ENCODE measurements at places on chromosomes 2 and 18.

DNA sequence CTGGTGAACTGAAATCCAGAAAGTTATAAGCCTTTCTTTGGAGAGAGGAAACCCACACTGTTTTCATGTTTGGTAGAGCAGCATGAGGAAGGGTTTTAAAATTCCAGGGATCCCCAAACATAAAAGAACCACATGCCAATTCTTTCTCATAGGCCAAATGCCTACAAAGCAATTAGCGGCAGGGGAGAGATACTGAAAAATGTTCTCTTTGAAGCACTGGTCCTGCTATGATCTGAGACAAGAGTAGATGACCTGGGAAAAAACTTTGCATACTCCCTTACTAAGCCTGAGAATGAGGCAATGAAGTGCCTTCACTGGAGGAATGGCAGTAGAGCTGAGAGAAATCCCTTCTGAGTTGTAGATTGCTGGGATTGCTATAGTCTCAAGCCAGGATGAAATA lies 1261.7 kb downstream of the DSC3 start:
- H3K36me3 ChIP-seq = no peaks in the 10 kb centered on the region
- no peak overlapping the region for H3K4me3 ChIP-seq
- no peak overlapping the region for H3K27ac ChIP-seq
- no peaks in the 10 kb centered on the region for H3K27me3 ChIP-seq
- H3K4me1 ChIP-seq = no peaks in the 10 kb centered on the region

DNA sequence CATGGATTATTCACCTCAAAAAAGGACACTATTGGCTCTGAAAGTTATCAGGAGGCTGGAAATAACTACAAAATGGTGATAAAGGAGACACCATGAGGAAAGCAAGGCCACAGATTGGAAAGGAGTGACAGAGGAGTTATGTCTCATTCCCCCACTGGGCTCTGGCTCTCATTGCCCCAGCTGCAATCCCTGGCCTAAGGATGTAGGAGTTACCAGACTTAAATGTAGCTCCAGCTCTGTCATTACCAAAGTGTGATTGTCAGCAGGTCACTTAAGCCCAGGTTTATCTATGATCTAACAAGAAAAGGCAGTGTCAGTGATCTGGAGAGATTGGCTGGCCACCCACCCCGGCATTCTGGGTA lies 1228.2 kb upstream of the DDX18 start:
- no peak for DNase-seq
- H3K27me3 ChIP-seq = no peaks in the 10 kb centered on the region
- no peak overlapping the region for H3K4me3 ChIP-seq

GRCh38 chr2:52918551-52918950 lies 849.1 kb upstream of the CHAC2 start:
- no peaks in the 10 kb centered on the region for H3K36me3 ChIP-seq
- H3K4me3 ChIP-seq = no peak overlapping the region
- no peak for DNase-seq
- H3K27me3 ChIP-seq = no peaks in the 10 kb centered on the region
- H3K27ac ChIP-seq = no peak overlapping the region

DNA sequence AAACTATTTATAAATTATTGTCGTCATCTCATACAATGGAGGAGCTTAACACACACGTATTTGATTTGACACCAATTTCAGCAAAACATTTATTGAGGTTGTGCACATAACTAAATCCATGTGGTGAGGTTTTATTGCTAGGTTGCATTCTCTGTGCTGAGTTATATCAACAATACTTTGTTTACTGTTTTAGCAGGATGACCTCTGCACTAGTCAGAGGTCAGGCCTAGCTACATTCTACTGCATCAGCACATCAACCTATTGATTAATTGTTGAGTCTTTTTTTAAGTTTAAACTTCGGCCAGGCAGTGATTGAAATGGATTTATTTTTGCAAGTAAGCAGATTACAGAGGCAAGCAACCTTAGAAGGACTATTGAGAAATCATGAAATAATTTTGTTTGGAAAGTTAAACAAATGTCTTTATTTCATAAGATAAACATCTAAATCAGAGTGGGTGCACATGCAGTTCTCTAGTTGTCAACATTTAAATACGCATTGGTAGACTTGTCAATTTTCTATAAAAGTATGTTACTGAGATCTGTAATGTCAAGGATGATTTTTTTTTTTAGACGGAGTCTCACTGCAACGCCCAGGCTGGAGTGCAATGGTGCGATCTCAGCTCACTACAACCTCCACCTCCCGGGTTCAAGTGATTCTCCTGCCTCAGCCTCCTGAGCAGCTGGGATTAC lies 75.2 kb upstream of the CD28 start:
- no peaks in the 10 kb centered on the region for H3K4me1 ChIP-seq
- H3K27me3 ChIP-seq = no peaks in the 10 kb centered on the region
- H3K27ac ChIP-seq = no peak overlapping the region
- no peak overlapping the region for H3K4me3 ChIP-seq
- no peaks in the 10 kb centered on the region for H3K36me3 ChIP-seq

DNA sequence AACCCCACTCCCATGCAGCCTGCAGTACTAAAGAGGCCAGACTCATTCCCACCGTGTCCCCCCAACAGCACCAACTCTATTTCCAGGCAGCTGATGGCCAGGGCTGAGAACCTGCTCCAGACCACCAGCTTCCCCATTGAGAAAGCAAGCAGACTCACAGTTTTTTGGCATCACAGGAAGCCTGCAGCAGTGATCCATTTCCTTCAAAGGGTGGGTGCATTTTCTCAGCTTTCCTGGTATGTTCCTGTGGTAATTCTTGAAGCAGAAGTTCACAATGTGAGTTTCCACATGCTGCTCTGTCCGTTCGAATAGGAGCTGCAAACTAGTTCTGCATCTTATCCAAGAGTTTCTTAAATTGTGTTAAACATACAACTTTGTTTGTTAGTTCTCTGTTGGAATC lies 1249.6 kb upstream of the FAM98A start:
- no peak overlapping the region for H3K4me3 ChIP-seq
- no peaks in the 10 kb centered on the region for H3K4me1 ChIP-seq

- no peak overlapping the region for H3K4me3 ChIP-seq
- no peak overlapping the region for H3K27ac ChIP-seq
- DNase-seq = no peak
- no peaks in the 10 kb centered on the region for H3K27me3 ChIP-seq
- no peaks in the 10 kb centered on the region for H3K4me1 ChIP-seq
These were observed 65.9 kb downstream of the IL1R2 start for GRCh38 chr2:102057502-102058292.

DNA sequence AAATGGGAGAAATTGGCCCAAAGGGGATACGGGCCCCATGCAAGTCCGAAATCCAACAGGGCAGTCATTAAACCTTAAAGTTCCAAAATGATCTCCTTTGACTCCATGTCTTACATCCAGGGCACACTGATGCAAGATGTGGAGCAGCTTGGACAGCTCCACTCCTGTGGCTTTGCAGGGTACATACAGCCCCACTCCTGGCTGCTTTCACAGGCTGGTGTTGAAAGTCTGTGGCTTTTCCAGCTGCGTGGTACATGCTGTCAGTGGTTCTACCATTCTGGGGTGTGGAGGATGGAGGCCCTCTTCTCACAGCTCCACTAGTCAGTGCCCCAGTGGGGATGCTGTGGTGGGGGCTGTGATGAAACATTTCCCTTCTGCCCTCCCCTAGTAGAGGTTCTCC lies 8.6 kb upstream of the TMX3 start:
- no peaks in the 10 kb centered on the region for H3K27me3 ChIP-seq
- peaks cover 12% of the 10 kb centered on the region for H3K4me1 ChIP-seq
- H3K36me3 ChIP-seq = no peaks in the 10 kb centered on the region
- no peak overlapping the region for H3K4me3 ChIP-seq
- DNase-seq = no peak

- no peak overlapping the region for H3K27ac ChIP-seq
- H3K27me3 ChIP-seq = no peaks in the 10 kb centered on the region
- no peaks in the 10 kb centered on the region for H3K36me3 ChIP-seq
- no peak overlapping the region for H3K4me3 ChIP-seq
These were observed 45.0 kb downstream of the SLC4A3 start for GRCh38 chr2:219672406-219672805.

GRCh38 chr18:76572518-76573247 lies 77.6 kb upstream of the ZNF516 start:
- H3K4me1 ChIP-seq = no peaks in the 10 kb centered on the region
- H3K27ac ChIP-seq = no peak overlapping the region
- no peaks in the 10 kb centered on the region for H3K27me3 ChIP-seq
- DNase-seq = no peak
- H3K36me3 ChIP-seq = no peaks in the 10 kb centered on the region

DNA sequence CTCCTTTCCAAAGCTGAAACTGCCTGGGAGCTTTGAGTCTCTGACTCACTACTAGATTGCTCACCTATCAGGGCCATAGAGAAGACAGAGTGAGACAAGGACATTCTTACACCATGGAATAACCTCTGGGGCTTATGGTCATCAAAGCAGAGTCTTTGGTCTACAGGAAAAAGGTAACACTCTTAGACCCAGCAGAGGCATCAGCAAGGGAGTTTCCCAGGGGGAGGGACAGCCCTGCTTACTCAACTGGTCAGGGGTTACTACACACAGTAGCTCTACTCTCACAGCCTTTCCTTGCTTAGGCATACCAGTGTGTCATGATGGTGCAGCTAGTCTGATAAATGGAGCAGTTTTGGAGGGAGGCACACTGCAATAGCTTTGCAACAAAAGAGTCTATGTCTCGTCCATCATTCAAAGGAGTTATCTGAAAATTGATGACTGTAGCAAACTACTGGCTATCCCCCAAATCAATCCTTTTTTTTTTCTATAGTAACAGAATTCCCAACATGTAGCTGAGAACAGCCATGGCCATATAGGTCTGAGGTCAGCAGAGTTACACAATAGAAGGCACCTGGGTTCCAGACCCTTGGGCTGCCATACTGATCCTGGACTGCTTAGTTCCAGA lies 22.4 kb upstream of the CD28 start:
- peaks cover 18% of the 10 kb centered on the region for H3K4me1 ChIP-seq
- H3K27ac ChIP-seq = no peak overlapping the region
- no peak for DNase-seq

DNA sequence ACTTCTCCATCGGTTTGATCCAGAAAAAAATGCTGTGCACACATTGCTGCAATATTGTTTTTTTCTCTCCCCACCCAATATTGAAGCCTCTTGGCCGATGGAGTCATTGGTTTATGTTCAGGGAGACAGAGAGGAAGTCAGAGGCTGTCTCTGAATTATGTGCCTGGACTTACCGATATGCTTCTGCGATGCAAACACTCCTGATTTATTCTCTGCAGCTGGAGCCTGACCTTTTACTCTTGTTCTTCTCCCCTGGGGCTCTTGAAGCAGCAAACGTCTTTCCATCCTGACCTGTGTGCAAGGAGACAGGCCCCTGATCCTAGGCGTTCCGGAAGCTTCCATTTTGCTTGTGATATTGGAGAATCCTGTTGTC lies 99.6 kb downstream of the PTGR3 start:
- no peaks in the 10 kb centered on the region for H3K27me3 ChIP-seq
- no peak overlapping the region for H3K27ac ChIP-seq
- no peak for DNase-seq
- H3K36me3 ChIP-seq = no peaks in the 10 kb centered on the region
- H3K4me3 ChIP-seq = no peak overlapping the region

- no peak for DNase-seq
- no peaks in the 10 kb centered on the region for H3K4me1 ChIP-seq
- H3K4me3 ChIP-seq = no peak overlapping the region
- H3K27me3 ChIP-seq = no peaks in the 10 kb centered on the region
These were observed 122.1 kb upstream of the HS6ST1 start for GRCh38 chr2:128440666-128441340.

DNA sequence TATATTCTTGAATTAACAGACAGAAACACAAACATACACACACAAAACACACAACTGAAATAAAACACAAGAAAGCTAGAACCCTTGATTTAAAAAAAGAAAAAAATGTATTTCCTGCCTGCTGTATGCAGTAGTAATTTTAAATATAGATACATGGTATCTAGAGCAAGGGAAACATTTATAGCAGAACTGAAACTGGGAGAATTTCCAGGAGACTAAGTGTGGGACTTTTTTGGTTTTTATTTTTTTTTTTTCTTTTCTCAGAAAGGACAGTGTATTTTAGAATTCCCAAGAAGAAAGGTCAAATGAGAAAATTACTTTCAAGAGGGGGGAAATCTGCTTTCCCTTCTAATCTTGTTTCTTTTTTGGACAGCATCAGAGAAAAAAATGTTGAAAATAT lies 558.9 kb upstream of the PKDCC start:
- no peaks in the 10 kb centered on the region for H3K36me3 ChIP-seq
- no peaks in the 10 kb centered on the region for H3K27me3 ChIP-seq
- no peak overlapping the region for H3K4me3 ChIP-seq
- no peak overlapping the region for H3K27ac ChIP-seq
- DNase-seq = no peak
- H3K4me1 ChIP-seq = no peaks in the 10 kb centered on the region

DNA sequence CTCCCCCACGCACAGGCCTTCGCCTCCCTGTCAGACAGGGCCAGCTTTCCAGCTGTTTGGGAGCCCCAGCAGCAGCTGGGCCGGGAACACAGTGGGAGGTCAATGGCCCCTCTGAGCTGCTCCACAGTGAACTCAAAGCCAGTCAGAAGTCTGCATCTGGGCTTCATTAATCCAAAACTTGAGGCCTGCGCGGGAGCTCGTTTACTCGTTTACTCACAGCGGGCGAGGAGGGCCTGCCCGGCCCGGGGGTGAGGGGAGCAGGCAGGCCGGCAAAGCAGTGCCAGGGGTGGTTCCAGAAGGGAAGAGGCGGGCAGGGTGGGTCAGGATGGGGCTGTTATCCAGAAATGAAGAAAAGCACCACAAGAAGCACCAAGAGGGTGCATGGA lies 36.8 kb upstream of the SEMA4C start:
- no peaks in the 10 kb centered on the region for H3K4me1 ChIP-seq
- no peak overlapping the region for H3K27ac ChIP-seq
- DNase-seq = no peak
- H3K4me3 ChIP-seq = no peak overlapping the region
- no peaks in the 10 kb centered on the region for H3K36me3 ChIP-seq
- H3K27me3 ChIP-seq = no peaks in the 10 kb centered on the region

GRCh38 chr18:63202828-63203227 lies 116.7 kb downstream of the BCL2 start:
- no peaks in the 10 kb centered on the region for H3K27me3 ChIP-seq
- peak overlapping the region; percentile 27 for H3K27ac ChIP-seq
- peaks cover 64% of the 10 kb centered on the region for H3K4me1 ChIP-seq
- no peaks in the 10 kb centered on the region for H3K36me3 ChIP-seq
- H3K4me3 ChIP-seq = no peak overlapping the region

- no peaks in the 10 kb centered on the region for H3K36me3 ChIP-seq
- H3K27me3 ChIP-seq = no peaks in the 10 kb centered on the region
- no peaks in the 10 kb centered on the region for H3K4me1 ChIP-seq
- DNase-seq = no peak
- H3K4me3 ChIP-seq = no peak overlapping the region
These were observed 134.8 kb upstream of the CREB1 start for GRCh38 chr2:207394812-207395534.

- H3K4me3 ChIP-seq = no peak overlapping the region
- H3K36me3 ChIP-seq = no peaks in the 10 kb centered on the region
- H3K27ac ChIP-seq = no peak overlapping the region
- no peaks in the 10 kb centered on the region for H3K4me1 ChIP-seq
These were observed 202.1 kb upstream of the RND3 start for GRCh38 chr2:150689590-150689989.

GRCh38 chr2:221601376-221601775 lies 29.3 kb upstream of the EPHA4 start:
- H3K4me3 ChIP-seq = no peak overlapping the region
- no peak overlapping the region for H3K27ac ChIP-seq
- no peak for DNase-seq
- no peaks in the 10 kb centered on the region for H3K27me3 ChIP-seq
- no peaks in the 10 kb centered on the region for H3K4me1 ChIP-seq
- H3K36me3 ChIP-seq = no peaks in the 10 kb centered on the region

GRCh38 chr2:55025082-55025481 lies 25.2 kb downstream of the RTN4 start:
- no peak overlapping the region for H3K4me3 ChIP-seq
- no peaks in the 10 kb centered on the region for H3K36me3 ChIP-seq
- DNase-seq = no peak
- peaks cover 42% of the 10 kb centered on the region for H3K4me1 ChIP-seq

- H3K27ac ChIP-seq = no peak overlapping the region
- peaks cover 17% of the 10 kb centered on the region for H3K4me1 ChIP-seq
- no peaks in the 10 kb centered on the region for H3K36me3 ChIP-seq
- H3K27me3 ChIP-seq = no peaks in the 10 kb centered on the region
These were observed 37.5 kb downstream of the ACVR1 start for GRCh38 chr2:157838442-157839161.

All from naive thymus-derived CD4-positive, alpha-beta T cell (primary cell).